H1 (cell line): ENCODE measurements at places on chromosomes 5 and 9. TPM values are rescaled to one million over a fixed set of nuclear protein-coding genes. Genes with fewer than 3 reads are reported as not detected.

PKD2L2 gene
- total RNA-seq = not detected in 2 replicates

DNA sequence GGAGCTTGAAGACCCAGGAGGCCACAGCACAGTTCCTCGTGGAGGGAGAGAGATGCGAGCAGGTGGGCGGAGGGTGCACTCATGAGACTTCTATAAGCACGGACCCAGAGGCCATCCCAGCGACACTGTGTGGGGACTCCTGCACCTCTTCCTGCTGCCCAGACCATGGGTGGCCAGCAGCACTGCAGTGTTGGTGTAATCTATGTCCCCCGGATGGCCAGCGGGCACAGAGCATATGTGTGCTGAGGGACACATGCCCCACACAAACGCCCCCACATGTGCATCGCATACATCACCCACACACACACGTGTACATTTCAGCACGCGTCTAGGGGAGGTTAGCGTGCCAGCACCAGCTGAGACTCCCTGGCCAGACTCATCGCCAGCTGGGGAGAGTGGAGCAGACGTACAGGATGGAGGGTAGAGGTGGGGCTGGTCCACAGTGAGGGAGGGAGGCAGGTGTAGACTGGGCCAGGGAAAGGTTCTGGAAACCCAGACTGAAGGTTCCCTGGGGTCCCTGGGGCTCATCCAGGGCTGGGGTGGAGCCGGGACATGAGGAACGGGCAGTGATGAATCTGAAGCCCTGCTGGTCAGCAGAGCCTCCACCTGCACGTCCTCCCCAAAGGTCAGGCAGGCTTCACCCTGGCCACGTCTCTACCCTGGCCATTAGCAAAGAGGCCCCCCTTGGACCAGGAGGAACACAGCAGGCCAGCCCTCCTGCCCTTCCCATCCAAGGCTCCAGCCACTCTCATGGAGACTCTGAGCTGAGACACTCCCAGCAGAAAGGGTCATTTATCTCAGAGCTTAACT, 27.6 kb downstream of the ADAMTS2 start:
- H3K36me3 ChIP-seq = no peaks in the 10 kb centered on the region
- H3K4me3 ChIP-seq = no peak overlapping the region
- H3K4me1 ChIP-seq = 0 out of 2 replicates have a peak, but pooled peaks cover 3% of the 10 kb centered on the region

DNA sequence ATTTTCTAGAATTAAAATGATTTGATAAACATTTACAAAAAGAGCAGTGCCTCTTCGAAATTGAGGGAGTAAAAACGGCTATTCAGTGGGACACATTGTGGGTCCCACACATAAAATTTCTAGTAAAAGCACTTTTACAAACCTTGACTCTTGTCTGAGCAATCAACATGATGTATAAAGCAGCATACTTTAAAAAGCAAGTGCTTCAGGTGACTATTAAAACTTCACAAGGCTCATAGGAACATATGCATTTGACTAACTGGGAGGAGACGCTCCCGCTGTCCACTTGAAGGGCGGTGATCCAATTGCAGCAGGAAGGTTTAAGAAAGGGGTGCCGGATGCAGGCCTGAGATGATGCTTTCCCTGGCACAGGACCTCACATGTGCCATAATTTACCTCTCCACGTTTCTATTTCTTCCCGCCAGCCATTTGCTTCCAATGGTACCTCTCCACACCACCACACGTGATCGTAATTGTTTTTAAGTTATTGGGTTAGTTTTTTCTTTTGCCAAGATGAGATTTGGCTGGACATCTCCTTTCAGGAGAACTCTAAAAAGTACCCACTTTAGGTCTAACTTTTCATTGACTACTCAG, 1.8 kb downstream of the MCTP1 start:
- peak overlapping the region; percentile 88 for H3K4me3 ChIP-seq
- H3K4me1 ChIP-seq = peaks cover 12% of the 10 kb centered on the region
- H3K27me3 ChIP-seq = peaks cover 19% of the 10 kb centered on the region
- DNase-seq = no peak
- no peaks in the 10 kb centered on the region for H3K36me3 ChIP-seq

DNA sequence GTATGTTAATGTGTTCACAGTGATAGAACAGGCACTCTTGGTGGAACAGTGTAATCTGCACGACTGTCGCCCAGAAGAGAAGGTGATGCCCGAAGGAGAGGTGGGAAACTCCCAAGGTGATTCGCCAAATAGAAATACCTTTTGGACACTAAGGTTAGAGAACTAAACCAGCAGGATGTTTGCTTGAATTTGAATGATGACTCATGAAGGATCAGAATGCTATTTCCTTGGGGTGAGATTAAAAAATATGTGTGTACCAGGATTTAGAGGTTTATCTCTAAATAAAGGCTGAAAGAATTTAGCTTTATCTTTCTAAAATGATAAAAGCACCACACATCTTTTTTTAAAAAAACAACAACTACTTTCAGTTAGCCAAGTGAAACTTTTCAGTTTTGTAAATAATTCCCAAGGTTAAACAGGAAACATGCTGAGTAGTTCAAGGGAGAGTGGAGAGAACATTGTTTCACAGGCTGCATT, 297.4 kb upstream of the TAS2R1 start:
- no peak for DNase-seq
- H3K4me1 ChIP-seq = peaks cover 3% of the 10 kb centered on the region
- no peaks in the 10 kb centered on the region; the same call in 1 of the 2 replicates for H3K36me3 ChIP-seq
- H3K4me3 ChIP-seq = no peak overlapping the region
- H3K27me3 ChIP-seq = no peaks in the 10 kb centered on the region; the same call in 1 of the 2 replicates
- H3K27ac ChIP-seq = no peak overlapping the region

CYLC2 gene
- not detected in 2 replicates for total RNA-seq

DNA sequence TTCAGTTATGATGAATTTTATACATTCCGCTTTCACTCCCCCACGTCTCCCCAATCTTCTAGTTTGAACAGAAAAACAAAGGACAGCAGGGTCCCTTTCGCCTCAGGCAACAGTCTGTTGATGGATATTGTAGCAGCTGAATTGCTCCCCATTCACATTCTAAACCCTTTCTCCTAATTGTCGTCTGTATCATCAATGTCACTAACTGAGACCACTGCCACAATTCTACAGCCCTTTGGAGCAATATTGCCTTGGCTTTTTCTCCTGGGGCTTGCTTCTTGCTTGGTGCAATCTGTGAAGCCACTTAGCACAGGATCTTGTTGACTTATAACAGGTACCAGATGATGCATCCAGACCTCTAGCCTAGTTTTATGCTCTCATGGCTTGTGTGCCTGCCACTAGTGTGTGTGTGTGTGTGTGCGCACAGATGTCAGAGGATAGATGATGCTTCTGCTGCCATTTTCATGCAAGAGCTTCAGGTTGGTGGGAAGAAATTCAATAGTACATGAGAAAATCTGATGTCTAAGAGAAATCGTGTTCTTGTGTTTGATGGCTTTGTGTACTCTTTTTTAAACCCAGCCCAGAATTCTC, 195.2 kb upstream of the ISL1 start:
- no peaks in the 10 kb centered on the region for H3K4me1 ChIP-seq
- no peak overlapping the region for H3K4me3 ChIP-seq
- H3K27ac ChIP-seq = no peak overlapping the region
- H3K27me3 ChIP-seq = no peaks in the 10 kb centered on the region
- no peaks in the 10 kb centered on the region for H3K36me3 ChIP-seq

NMUR2 gene
- not detected in 2 replicates for total RNA-seq

- no peaks in the 10 kb centered on the region; the same call in 1 of the 2 replicates for H3K4me1 ChIP-seq
- DNase-seq = no peak
- no peaks in the 10 kb centered on the region for H3K27me3 ChIP-seq
- no peak overlapping the region for H3K27ac ChIP-seq
These were observed 57.5 kb downstream of the SIL1 start for GRCh38 chr5:139140591-139141071.

GARIN3 gene
- not detected in 2 replicates for total RNA-seq

DNA sequence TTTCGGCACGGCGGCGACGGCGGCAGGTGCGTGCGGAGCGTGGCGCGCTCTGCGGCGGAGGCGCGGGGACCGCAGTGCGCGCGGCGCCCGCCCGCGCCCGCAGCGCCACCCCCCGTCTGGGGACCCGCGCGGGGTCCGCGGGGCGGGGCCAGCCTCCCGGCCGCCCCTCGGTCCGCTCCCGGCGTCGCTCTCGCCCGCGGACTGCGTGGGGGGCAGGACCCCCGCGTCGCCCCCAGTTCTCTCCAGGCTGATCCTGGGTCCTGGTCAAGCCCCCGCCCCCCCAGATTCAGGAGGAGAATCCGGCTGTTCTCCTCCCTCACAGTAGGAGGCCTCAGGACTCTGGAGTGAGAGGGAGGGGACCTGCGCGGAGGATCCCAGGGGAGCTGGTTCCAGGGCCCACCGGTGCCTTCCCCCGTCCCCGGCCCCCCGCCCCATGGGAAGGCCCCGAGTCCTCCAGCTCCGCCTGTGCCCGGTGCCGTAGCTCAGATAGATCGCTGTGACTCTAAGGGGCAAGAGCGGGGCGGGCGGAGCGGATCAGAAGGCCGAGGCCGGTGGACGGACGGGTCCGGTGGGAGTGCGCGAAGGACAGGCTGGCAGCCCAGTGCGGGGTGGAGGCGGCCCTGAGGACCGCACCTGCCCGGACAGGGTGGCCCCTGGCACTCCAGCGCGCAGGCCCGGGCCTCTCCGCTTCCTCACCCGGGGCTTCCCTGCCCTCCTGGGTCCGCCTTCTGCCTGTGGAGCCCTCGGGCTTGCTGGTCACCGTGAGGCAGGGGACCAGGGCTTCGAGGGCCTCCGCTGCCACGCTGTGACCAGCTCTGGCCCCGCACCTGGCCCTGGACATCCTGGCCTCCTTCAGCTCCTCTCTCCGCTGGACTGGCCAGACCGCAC, at the start of gene RNF208:
Gene RNF208 (minus strand): TSS at position 51 of the 888 bp plus-strand sequence. CDS start 1,028 bp downstream, outside the sequence.
- no peaks in the 10 kb centered on the region; the same call in 1 of the 2 replicates for H3K27me3 ChIP-seq
- peak within 1 kb of the TSS; percentile 42 for H3K4me3 ChIP-seq
- no peak for DNase-seq
- H3K36me3 ChIP-seq = no peaks in the 10 kb centered on the region
- no peak within 1 kb of the TSS for H3K27ac ChIP-seq

- no peaks in the 10 kb centered on the region for H3K27me3 ChIP-seq
- no peak overlapping the region for H3K27ac ChIP-seq
- no peaks in the 10 kb centered on the region for H3K36me3 ChIP-seq
- H3K4me1 ChIP-seq = no peaks in the 10 kb centered on the region; the same call in 1 of the 2 replicates
- H3K4me3 ChIP-seq = no peak overlapping the region
These were observed 5.6 kb downstream of the EXD3 start for GRCh38 chr9:137417161-137418021.

GRCh38 chr9:22256381-22256780, 190.2 kb upstream of the DMRTA1 start:
- H3K27me3 ChIP-seq = no peaks in the 10 kb centered on the region
- no peak overlapping the region for H3K4me3 ChIP-seq
- no peak overlapping the region for H3K27ac ChIP-seq
- DNase-seq = no peak

AQP7 gene
- total RNA-seq = not detected in 2 replicates

DNA sequence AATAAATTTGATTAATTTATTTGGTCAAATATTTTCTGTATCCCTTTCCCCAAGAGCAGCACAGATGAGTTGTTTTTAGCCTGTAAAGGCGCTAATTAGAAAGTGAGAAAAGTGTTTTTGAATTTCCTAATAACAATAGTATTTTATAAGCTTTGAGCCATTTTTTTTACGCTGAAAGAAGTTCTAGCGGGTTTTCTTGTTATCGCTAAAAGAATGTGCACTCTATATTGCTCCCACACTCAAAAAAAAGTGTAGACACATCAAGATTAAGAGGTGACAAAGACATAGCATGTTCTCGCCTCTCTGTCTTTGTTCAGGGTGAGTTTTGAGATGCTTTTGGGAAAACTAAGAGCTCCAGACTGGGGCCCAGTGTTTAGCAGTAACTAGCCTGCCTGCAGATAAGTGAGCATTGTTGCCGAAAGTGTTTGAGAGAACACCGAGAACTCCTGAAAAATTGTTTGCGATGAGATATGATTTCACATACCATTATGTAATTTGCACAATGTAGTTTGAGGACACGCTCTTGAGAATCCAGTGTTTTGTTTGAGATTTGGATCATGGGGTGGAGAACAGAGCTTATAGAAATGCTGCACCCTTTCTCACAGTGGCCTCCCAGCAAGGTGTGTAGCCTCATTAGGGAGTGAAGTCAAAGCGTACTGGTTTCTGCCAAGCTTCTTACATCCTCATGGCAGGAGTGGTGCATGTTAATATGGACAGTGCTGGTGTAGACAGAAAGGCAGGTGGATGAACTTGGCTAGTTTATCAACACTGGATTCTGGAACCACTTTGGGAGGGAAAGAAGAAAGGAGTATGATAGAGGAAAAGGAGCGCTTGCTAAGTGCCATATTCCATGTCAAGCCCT, 1.5 kb downstream of the F2R start:
- no peak overlapping the region for H3K27ac ChIP-seq
- H3K27me3 ChIP-seq = peaks cover 12% of the 10 kb centered on the region
- H3K4me3 ChIP-seq = peak overlapping the region; percentile 84; the same call in 1 of the 2 replicates
- H3K36me3 ChIP-seq = no peaks in the 10 kb centered on the region
- H3K4me1 ChIP-seq = no peaks in the 10 kb centered on the region; the same call in 1 of the 2 replicates

DNA sequence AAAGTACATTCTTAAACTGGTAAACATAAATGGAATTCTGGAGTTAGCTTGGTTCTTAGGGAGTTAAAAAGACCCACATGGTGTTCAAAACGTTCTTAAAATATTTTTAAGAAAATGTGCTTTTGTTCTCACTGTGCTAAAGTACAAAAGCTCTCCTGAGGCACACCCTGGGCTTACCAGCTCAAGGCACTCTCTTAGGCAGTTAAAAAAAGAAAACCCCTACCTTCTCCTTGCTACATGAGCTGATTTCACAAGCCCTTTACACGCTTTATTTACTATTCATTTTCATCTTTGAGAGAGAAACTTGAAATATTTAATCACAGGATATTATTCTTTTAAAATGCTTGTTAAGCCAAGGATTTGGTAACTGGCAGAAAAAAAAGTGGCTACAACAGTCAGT, 723.3 kb upstream of the GRAMD2B start:
- H3K4me3 ChIP-seq = no peak overlapping the region
- H3K4me1 ChIP-seq = no peaks in the 10 kb centered on the region; the same call in 1 of the 2 replicates
- H3K27ac ChIP-seq = no peak overlapping the region
- no peak for DNase-seq
- H3K36me3 ChIP-seq = no peaks in the 10 kb centered on the region
- H3K27me3 ChIP-seq = no peaks in the 10 kb centered on the region

GRCh38 chr9:132753593-132753880, 83.3 kb downstream of the GTF3C4 start:
- H3K27ac ChIP-seq = no peak overlapping the region
- no peaks in the 10 kb centered on the region for H3K36me3 ChIP-seq
- H3K4me3 ChIP-seq = no peak overlapping the region
- DNase-seq = no peak
- no peaks in the 10 kb centered on the region; the same call in none of the 2 replicates for H3K4me1 ChIP-seq

DNA sequence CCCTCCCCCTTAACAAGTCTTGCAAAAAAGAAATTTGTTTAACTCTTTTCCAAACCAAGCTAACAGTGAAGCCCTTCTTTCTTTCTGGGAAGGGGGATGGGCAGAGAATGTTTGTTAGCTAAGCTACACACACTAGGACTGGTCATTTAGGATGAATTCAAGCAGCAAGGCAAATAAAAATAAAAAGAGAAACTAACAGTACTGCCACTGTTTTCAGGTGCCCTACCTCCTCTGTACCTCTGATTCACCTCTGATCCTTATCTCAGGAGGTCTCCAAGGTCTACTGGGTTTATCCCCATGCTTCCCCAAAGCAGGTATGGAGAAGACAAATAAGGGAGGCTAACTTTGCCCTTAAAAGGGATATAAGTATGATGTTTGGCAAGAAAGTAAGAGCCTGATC, 52.9 kb downstream of the ELL2 start:
- no peak overlapping the region for H3K4me3 ChIP-seq
- peaks cover 4% of the 10 kb centered on the region; the same call in 1 of the 2 replicates for H3K4me1 ChIP-seq
- no peak overlapping the region for H3K27ac ChIP-seq
- no peaks in the 10 kb centered on the region for H3K36me3 ChIP-seq
- no peak for DNase-seq
